ENCODE measurements at places on chromosomes 4 and X.

GRCh38 chrX:22135171-22135711, 103.1 kb downstream of the PHEX start:
- no peak for DNase-seq

- DNase-seq = no peak
Observed at GRCh38 chr4:164872481-164872880, 4.5 kb upstream of the APELA start.

- DNase-seq = no peak
Observed at GRCh38 chr4:182925298-182925757, 8.1 kb upstream of the DCTD start.

DNA sequence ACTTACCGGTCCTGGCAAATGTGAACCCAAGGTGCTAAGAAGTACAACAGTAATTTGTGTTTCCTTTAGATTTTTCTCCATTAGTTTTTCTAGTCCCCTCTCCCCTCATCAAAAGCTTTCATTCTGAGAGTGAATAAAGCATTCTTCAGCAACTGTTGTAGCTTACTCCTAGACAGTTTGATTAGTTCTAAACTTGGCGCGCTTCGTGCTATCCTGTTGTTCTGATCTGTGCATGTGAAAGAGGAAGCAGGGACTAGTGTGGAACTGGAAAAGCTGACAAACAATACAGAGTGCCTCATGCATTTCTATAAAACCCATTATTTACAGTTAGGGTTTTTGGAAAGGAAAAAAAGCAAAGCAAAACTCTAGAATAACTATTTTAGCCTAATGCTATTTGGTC, 556.9 kb upstream of the SLIT2 start:
- no peak for DNase-seq

- DNase-seq = no peak
Observed at GRCh38 chr4:7330811-7331681, 103.7 kb downstream of the PSAPL1 start.

Data from mesothelial cell of epicardium (in vitro differentiated cells).